ENCODE measurements at places on chromosomes 6 and 20. TPM values are rescaled to one million over a fixed set of nuclear protein-coding genes. Genes with fewer than 3 reads are reported as not detected.

The SNRPB gene
- total RNA-seq = 146 TPM

- H3K4me1 ChIP-seq = peaks cover 10% of the 10 kb centered on the region
- H3K4me3 ChIP-seq = no peak overlapping the region
- DNase-seq = no peak
- no peaks in the 10 kb centered on the region for H3K27me3 ChIP-seq
- peaks cover 67% of the 10 kb centered on the region for H3K36me3 ChIP-seq
- H3K27ac ChIP-seq = no peak overlapping the region
These were observed 5.3 kb upstream of the ACAT2 start for GRCh38 chr6:159756508-159756907.

DNA sequence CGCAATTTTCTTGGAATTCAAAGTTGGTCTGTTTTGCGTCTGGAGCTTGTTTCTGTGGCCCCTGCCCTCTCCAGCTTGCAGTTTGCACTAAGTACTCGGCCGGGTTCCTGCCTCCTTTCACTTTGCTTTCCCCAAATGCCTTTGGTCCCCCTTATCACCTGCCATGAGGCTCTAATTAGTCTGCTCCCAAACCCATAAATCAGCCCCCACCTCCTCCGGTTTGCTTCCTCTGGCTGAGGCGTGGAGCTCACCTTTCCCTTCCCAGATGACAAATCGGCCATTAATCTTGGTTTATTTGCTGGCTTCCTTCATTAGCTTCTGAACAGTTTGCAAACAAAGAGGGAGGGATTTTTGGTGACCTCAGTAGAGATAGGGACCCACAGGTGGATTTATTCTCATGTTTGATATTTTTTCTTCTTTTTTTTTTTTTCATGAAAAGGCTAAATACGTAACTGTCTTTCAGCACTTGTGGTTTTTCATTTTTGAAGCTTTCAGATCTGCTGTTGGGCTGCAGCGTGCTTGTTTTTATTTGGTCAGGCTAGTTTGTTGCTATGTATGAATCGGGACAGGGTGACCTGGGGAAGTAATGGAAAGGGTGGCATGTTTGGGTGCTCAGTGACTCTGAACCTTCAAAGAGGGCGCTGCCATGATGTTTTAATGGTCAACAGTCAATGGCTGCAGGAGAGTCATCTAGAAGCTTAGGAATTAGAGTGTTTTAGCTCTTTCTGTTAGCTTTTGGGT lies 121.7 kb upstream of the JAG1 start:
- H3K4me1 ChIP-seq = no peaks in the 10 kb centered on the region
- H3K27ac ChIP-seq = no peak overlapping the region
- no peaks in the 10 kb centered on the region for H3K36me3 ChIP-seq
- H3K4me3 ChIP-seq = no peak overlapping the region
- no peaks in the 10 kb centered on the region for H3K27me3 ChIP-seq

The COL21A1 gene
- total RNA-seq = not detected

DNA sequence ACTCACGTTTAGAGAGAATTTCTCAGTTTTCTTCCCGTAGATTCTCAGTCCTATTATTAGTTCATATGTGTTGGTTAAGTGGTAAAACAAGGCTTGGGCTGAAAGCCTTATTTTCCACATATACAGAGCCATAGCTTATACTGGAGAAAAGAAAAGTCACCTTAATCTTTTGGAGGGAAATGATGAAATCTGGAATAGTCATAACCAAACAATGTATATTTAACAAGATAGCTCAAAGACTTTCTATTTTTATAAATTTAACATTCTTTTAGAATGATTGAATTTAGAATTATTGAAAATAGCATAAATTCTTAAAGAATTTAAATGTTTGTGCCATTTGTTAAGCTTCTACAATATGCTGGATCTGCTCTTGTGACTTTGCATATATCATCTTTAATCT lies 85.8 kb downstream of the CDKAL1 start:
- no peak overlapping the region for H3K27ac ChIP-seq
- H3K36me3 ChIP-seq = no peaks in the 10 kb centered on the region
- no peak for DNase-seq
- no peaks in the 10 kb centered on the region for H3K27me3 ChIP-seq

The POLR3F gene
- 7.9 TPM for total RNA-seq

The INSM1 gene
- not detected for total RNA-seq

DNA sequence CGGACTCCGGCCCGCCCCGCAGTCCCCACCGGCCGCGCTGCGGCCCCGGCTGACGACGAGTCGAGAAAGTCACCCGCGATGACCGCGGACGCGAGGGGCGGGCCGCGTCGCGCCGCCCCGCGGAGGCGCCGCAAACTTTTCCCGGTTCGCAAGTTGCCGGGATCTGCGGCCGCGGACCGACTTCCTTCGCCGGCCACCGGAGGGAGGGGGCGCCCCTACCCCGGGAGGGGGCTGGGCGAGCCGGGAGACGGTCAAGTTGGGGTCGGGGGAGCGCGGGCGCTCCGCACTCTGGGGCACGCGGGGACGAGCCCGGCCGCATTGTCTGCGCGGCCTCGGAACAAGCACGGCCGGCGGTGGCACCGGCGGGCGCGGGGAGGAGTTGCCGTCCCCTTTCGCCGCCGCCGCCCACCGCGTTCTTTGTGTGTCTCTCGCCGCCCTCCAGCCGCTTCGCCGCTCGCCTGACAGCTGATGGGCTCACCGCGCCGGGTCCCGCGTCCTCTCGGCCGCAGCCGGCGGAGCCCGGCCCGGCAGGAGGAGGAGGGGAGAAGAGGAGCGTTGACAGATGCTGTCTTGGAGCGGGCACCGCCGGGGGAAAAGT lies 131.6 kb downstream of the OGFRL1 start:
- no peak for DNase-seq
- no peaks in the 10 kb centered on the region for H3K36me3 ChIP-seq
- peaks cover 7% of the 10 kb centered on the region for H3K4me1 ChIP-seq
- H3K27ac ChIP-seq = no peak overlapping the region
- H3K27me3 ChIP-seq = peaks cover 67% of the 10 kb centered on the region

The TREML1 gene
- not detected for total RNA-seq

All from CD4-positive, alpha-beta T cell (primary cell).